Stimulated activated CD8-positive, alpha-beta memory T cell treated with anti-CD3 and anti-CD28 coated beads, Interleukin-15, amount 100 ng/mL, for 48 hours (primary cell): ENCODE measurements at places on chromosomes 6 and 20.

GRCh38 chr6:168607272-168608112, 166.5 kb downstream of the SMOC2 start:
- DNase-seq, result no peak

GRCh38 chr20:5484926-5485325, 168.2 kb upstream of the PROKR2 start:
- DNase-seq, result no peak

DNA sequence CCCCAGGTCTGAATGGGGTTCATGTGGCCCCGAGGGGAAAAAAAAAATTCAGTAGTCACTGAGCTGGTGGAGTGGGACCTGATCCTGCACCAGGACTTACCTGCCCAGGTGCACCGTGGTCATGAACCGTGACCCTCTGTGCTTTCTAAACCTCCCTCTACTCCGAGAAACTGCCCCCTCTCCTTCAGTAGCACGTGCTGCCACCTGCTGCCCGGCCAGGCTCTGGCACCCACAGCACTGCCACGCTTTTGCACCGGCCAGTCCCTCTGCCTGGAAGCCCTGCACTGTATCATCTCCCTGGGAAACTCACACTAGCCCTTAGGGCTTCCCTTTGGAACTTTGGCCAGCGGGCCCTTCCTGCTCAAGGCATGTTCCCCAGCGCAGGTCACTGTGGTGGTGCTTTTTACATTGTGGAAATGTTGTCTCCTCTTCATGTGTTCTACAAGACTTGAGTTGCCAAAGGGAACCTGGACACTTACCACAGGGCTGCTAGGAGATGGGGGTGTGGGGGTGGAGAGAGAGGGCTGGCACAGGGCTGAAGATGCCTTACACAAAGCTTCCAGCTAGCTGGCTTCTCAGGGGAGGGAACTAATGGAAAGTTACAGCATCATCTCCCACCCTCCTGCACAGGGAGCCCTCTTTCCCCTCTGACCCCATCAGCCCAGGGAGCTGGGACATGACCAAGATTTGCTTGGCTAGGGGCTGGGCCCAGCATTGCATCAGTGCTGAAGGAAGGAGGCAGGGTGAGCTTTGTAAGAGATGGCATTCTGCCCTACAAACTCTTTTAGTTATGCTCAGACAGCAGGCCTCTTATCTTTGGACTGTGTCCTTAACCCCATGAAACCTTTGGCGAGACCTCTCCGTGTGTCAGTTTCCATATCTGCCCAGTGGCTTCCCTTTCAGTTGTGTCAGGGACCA, 2.5 kb upstream of the PTPRT start:
- no peak for DNase-seq

DNA sequence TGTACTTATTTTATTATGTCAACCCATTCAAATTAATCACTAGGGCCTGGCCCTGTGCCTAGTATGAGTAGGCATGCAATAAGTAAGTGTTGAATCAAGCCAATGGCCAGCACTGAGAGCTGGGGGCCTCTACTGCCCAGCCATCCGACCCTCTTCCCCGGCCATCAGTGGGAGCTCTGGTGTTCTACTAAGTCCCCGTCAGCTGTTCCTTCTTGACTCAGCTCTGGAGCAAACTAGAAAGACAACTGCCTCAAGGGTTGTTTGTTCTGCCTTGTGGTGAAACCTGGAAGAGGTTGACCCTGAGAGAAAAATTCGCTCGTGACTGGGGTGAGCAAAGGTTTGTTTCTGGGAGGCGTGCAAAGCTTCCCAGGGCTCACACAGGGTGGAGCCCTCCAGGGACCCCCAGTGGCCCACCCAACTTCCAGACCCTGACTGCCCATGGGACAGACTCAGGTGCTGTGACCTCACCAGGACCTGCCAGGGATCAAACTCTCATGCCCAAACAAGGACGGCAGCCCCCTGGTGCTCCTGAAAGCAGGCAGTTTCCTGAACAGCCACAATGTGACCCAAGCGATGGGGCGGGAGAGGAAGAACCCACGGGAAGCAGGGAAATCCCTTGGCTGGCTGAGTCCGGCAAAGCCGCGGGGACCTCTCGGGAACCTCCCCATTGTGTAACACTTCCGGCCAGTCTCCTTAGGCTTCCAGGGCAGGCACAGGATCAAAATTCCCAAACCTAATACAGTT, 50.4 kb downstream of the BANF2 start:
- no peak for DNase-seq
